ENCODE measurements at places on chromosomes 5 and 9.

DNA sequence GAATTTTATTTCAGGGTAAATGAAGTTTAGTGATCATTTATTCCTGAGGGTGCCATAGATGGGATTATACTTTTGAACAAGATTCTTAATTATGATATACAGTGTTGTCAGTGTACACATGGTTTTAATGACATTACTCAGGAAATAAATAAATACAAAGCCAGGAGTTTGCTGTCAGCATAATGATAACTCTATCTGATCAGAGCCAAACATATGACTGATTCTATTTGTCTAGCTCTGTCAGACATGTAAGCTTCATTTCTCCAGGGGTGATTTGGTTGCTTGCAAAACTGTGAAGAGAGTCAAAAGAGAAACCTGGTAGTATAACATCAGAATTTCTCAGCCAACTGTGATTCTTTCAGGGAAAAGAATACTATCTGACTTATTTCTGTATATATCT, 1425.8 kb upstream of the C9orf72 start:
- DNase-seq: no peak

GRCh38 chr5:109390188-109390587, 19.6 kb downstream of the PJA2 start:
- no peak for DNase-seq

GRCh38 chr9:86547571-86547970, 193.4 kb upstream of the TUT7 start:
- DNase-seq: no peak

DNA sequence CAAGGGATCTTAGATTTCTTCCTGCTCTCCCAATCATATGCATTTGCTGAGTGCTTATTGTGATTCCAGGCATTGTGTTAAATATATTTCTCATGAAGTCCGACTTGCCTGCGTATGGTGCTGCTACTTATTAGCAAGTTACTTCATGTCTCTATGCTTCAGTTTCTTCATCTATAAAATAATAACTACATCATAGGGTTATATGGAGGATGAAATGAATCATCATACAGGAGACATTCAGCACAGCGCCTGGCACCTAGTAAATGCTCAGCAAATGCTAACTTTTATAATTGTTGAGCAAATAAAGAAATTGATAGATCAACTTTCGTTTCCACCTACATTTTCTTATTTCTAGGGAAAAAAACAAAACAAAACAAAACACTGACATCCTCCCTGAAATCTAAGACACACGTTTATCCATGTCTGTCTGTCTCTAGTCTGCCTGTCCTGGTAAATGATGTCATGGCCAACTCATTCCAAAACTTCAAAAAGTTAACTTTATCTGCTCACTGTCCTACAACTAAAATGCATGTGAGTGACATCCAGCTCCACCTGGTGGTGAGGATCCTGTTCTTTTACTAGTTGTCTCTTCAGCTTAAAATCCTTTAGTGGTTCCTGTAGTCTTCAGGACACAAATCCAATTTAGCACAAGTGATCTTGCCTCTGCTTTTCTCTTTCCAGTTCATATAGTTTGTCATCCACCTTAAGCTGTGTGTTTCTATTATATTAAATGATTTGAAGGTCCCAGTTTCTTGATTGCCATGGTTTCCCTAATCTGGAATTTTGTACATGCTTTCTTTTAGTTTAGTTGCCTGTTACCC, 27.7 kb downstream of the PPP3R2 start:
- DNase-seq: peak; percentile 39

DNA sequence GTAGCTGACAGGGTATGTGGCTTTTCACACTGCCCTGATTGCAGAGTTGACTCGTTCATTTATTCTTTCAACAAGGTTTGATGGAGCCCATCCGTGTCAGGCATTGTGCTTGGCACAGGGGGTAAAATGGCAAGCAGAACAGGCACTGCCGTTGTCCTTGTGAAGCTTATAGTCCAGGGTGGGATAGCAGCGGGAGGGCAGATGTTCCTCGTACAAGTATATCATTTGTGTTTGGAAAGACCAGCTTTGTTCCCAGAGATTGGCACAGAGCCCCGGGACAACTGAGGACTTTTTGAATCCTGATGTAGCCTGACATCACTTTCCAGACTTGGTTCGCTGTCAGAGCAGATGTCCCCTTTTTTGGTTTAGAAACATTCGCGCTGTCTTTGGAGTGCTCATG, 50.9 kb downstream of the MVB12B start:
- DNase-seq: no peak

DNA sequence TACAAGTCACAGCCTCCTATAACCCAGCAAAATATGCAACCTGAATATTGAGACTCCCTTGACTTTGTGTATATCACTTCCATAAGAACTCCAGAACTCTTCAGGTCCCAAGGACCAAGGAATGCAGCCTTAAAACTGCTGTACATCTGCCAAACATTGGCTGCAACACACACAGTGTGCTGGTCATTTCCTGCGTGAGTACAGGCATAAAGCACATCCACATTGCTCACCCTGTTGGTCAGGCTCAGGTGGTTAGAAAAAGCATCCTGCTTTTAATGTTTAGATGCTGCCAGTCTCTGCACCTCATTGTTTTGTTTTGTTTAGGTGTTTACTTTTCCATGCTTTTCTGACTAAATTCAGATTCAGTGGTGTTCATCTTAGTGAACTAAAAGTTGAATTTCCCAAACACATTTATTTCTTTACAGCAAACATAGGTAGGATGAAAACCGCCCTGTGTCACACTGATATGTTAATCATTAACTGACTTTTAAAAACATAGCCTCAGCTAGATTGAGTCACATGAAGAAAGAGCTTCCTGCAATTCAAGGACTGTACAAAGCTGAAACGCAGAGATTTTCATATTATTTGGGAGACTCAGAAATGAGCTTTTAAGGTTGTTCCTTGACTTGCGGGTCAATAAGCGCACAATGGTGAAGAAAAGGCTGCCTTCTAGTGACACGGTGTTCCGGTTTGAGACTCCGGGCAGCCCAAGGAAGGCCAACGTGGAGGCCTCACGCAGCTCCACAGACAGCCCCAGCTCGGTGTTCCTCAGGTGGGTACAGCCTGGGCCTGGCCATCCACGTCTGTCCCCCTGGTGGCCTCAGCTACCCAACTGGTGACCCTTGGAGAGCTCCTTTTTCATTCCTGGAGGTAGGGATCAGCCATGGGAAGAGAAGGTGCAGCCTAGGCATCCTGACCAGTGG, 52.2 kb upstream of the GRAMD2B start:
- DNase-seq: no peak

DNA sequence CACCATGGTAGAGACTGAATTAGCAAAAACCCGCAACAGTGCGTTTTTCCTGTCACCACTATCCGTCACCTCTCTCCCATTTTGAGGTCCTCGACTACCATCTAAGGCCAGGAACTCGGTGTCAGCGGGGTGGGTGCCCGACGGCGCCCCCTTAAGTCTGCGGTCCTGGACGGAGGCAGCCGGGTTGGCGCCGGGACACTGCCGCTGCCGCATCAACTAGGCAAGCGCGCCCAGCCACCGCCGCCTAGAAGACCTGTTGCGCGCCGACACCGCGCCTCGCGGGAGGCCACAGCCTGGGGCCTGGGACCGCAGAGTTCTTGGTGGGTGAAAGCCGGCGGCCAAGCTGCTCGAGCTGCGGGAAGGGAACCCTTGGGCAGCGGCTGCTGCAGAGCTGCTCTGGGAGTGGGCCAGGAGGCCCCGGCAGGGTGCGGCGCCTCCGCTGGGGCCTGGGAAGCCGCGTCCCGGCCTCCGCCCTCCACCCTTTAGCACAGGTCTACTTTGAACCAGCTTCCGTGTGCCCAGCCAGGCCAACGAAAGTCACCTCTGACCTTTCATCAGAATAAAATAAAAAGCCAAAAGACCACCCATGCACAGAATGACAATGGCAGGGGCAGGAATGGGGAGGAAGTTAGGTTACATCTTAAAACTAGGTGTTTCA, 3.5 kb downstream of the FOXB2 start:
- DNase-seq: no peak

- no peak for DNase-seq
Measured at GRCh38 chr5:133778636-133779035, 166.3 kb upstream of the FSTL4 start.

GRCh38 chr5:176540476-176540899, 3.3 kb upstream of the RNF44 start:
- DNase-seq: no peak

- no peak for DNase-seq
Measured at GRCh38 chr9:33082538-33083326, 6.3 kb upstream of the SMU1 start.

DNA sequence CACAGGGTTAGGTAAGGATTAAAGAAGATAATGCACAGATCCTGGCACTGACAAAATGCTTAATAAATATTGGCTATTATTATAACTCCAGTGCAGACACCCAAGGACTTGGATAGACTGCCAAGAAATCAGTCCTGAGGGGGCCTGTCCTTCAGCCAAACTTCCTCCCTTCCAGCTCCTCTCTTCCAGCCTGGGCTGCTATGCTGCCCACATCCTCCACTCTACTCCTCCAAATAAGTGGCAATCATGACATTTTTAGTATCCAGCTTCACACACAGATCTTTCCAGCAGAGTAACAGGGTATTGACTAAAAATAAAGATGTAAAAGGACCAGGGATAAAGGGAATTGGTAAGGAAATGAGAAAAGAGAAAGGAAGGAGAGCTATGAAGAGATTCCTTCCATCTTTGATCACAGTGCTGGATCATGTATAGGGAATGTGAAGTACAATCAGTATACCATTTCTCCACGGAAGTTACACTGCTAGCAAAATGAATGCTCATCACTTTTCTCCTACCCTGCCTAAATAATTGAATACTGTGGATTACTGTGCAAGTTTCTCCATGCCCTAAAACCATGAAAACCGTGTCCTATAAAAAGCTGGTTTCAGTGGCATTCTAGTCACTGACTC, 136.0 kb upstream of the OSMR start:
- no peak for DNase-seq

- peak; percentile 94 for DNase-seq
Measured at GRCh38 chr5:134053840-134054338, 49.1 kb upstream of the VDAC1 start.

GRCh38 chr5:139116100-139116655, 82.0 kb downstream of the SIL1 start:
- no peak for DNase-seq

- DNase-seq: no peak
Measured at GRCh38 chr5:178902849-178903248, 7.1 kb downstream of the ZFP2 start.

- DNase-seq: peak; percentile 9
Measured at GRCh38 chr5:23466401-23466912, 41.0 kb upstream of the PRDM9 start.

GRCh38 chr5:177124486-177124991, 9.0 kb upstream of the NSD1 start:
- DNase-seq: no peak

DNA sequence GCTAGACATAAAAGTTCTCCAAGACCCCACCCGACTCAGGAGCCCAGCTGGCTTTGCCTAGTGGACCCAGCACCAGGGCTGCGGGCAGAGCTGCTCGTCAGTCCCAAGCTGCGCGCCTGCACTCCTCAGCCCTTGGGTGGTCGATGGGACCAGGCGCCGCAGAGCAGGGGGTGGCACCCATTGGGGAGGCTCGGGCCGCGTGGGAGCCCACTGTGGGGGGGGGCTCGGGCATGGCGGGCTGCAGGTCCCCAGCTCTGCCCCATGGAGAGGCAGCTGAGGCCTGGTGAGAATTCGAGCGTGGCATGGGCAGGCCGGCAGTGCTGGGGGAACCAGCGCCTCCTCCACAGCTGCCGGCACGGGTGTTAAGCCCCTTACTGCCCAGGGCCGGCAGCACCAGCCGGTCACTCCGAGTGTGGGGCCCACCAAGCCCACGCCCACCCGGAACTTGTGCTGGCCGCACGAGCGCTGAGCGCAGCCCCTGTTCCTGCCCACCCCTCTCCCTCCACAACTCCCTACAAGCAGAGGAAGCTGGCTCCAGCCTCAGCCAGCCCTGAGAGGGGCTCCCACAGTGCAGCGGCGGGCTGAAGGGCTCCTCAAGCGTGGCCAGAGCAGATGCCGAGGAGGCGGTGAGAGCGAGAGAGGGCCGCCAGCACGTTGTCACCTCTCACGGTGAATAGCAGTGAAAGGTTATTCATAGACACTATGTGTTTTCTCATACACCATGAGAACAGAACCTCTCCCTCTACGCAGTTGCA, 54.9 kb downstream of the RAPGEF6 start:
- DNase-seq: no peak

DNA sequence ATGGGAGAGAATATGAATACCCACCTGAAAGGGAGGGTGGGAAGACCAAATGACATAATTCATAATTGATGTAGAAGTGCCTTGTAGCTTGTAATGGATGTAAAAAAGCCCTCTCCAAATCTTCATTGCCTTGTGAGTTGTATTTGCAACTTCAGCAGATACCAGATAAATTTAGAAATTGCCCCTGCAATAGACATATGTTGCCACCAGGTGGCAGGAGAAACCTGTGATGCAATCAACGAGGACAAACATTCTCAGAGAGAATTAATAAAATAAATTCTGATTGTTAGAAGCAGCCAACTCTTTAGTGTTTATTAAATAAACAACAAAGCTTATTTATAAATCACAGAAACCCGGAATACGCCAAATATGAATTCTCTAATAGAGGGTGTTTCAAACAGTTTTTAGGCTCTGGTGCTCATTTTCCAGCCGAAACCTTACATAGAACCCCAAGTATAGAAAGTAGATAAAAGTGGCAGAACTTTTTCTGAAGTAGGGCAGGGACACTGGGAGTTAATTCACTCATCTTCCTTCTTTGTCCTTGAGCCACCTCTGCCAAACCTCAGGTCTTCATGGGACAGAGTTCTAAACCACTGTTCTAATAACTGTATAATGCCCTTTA, 147.8 kb downstream of the TMEM38B start:
- peak; percentile 82 for DNase-seq

DNA sequence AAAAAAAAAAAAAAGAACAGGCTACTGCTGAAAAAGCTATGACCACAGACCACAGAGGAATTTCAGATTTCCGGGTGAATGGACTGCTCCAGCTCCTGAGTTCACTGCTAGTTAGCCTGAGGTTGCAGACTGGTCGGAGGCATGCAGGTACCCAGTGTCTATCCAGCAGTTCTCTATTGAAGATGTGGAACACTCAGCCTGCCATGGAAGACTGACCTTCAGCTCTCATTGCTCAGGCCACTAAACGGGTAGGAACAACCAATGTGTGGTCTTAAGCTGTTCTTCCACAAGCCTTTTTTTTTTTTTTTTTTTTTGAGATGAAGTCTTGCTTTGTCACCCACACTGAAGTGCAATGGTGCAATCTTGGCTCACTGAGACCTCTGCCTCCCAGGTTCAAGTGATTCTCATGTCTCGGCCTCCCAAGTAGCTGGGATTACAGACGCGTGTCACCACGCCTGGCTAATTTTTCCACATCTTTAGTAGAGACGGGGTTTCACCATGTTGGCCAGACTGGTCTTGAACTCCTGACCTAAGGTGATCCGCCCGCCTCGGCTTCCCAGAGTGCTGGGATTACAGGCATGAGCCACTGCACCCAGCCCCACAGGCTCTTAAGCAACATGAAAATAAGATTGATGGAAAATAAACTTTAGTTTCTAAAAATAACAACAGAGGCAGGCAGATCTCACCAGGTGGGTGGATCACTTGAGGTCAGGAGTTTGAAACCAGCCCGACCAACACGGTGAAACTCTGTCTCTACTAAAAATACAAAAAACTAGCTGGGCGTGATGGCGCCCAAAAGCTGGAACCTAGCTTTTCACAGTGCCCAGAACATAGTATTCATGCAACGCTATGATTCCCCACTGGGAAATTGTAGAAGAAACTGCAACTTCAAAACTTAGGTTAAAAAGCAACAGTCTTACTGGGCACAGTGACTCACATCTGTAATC, 20.0 kb upstream of the NPM1 start:
- peak; percentile 14 for DNase-seq
